Left kidney (tissue), 8 donors: ENCODE measurements at places on chromosomes 2 and 18. TPM values are rescaled to one million over a fixed set of nuclear protein-coding genes. Genes with fewer than 3 reads are reported as not detected.

Gene GALNT13
- polyA plus RNA-seq, result 2.8 TPM

Gene HJURP
- polyA plus RNA-seq, result 33.4 TPM

Gene OBSL1
- 136 TPM for polyA plus RNA-seq

Gene POMC
- 8.4 TPM for polyA plus RNA-seq

Gene COL4A4
- polyA plus RNA-seq, result 48.6 TPM

Gene ACTG2
- polyA plus RNA-seq, result 0.40 TPM

Gene PFN4
- 2.2 TPM for polyA plus RNA-seq

Gene LOXHD1
- 1.4 TPM for polyA plus RNA-seq

Gene GNAL
- 4.9 TPM for polyA plus RNA-seq

Gene SEC11C
- polyA plus RNA-seq, result 71.2 TPM

Gene MRPS9
- 59.9 TPM for polyA plus RNA-seq
